ENCODE measurements at places on chromosomes 5 and 9.

DNA sequence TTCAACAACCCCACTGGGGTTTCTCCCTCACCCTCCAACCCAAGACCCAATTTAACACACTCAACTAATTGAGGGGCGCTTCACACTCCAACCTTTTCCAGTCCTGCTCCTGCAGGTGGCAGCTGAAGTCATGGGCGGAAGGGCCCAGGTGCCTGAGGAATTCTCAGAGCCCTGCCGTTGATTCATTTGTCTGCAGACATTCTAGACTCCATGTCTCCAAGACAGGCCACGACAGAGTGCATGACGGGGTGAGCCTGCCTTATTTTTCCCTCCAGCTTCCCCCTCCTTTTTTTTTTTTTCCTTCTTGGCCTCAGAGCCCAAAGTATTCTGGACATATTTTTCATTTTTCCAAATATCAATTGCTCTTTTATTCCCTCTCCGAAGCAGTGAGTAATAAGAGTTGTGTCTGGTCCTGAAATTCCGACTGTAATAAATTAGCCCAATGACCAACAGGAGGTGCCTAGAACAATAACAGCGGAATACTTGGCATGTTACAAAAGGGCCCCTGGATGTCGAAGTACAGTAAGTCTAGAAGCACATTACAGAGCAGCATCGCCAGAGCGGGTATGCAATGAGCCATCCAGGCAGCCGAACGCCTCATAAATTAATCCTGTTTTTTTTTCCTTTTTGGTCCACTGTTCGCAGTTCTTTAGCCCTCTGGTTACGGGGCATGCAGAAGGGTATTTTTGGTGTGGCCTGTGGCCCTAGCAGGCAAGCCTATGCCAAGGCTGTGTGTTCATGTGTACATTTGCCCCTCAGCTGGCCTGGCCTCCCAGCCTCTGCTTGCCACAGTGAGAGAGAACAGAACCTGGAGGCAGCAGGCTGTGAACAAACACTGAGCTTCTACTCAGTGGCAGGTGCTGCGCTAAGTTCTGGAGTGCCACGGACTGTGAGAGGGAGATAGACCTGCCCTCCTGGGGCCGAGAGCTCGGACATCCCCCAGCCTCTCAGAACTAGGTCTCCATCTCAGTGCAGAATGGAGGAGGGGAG lies 8.6 kb upstream of the SMIM23 start:
- DNase-seq = peak; percentile 17

- DNase-seq = no peak
Measured at GRCh38 chr5:68026092-68026885, 189.3 kb upstream of the PIK3R1 start.

GRCh38 chr9:36187414-36187813 lies 3.3 kb upstream of the CLTA start:
- DNase-seq = peak; percentile 65

GRCh38 chr5:115948091-115948534 lies 14.2 kb upstream of the LVRN start:
- peak; percentile 52 for DNase-seq

DNA sequence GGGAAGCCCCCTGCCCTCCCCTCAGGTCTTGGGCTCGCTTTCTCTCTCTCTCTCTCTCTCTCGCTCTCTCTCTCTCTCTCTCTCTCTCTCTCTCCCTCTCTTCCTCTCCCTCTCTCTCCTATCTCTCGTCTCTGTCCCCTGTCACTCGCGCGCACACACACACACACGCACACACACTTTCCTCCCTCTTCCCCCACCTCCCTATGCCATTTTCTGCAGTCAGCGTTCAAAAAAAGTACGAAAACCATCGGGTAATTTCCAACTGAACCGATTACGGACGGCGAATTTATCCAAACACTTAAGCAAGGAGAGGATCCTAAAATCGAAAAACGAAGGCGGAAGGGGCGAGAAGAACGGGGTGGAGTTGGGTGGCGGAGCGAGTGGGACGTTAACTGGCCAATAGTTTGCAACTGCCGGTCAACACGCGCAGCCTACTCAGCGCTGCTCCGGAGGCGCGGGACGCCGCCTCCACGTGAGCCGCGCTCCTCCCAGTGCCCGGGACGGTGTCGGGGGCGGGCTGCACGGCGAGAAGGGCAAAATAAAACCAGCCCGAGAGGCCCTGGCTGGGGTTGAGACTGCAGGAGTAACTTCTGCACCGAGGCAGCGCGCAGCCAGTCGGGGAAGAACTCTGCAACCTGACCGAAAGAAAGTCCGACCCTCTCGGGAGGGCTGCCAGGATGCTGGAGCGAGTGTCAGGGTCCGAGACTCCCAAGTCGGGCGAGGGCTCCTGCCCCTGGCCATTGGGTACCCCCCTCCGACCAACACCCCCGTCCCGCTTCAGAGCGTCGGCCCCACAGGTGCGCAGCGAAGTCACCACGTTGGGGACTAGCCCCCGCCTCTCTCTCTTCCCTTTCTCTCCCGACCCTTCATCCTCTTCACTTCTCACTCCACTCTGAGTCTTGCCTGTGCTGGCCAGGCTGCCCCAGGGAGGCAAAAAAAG lies 24.9 kb upstream of the ELAVL2 start:
- no peak for DNase-seq

DNA sequence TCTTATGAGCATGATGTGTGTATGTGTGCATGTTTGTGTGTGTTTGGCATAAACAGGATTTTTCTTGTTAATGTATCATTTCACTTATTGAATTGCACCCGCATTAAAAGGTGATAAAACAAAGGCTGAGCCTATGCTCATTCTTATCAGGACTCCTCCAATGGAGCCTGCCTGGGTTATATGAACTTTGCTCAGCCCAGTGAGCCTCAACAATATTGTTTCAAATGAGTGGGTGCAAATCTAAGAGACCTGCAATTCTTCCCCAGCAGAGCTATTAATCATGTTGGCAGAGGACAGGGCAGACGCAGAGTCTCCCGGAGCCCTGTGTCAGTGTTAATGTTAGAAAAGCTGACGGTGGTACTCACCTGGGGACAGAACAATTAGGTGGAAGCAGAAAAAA lies 71.6 kb downstream of the SH3RF2 start:
- no peak for DNase-seq
